ENCODE measurements at places on chromosomes 4 and X.
A peak's percentile ranks its signal among the peaks of the same experiment; 100 is the strongest.

DNA sequence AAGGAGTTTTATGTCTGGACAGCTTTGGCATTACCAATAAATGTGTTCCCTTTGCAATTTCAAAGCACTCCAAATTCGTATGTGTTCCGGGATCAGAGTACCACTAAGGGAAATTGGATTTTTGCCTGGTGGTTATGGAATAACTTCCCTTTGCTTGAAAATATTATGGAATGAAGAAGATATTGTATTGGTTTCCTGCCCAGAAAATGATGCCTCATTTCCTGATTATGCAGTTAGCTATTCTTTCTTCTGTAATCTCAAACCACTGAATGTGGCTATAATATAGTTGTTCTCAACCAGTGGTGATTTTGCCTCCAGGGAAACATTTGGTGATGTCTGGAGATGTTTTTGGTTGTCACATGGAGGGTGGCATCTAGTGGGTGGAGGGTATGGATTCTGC is 142.9 kb downstream of the PCDH7 start:
- DNase-seq: no peak

- peak; percentile 79 for DNase-seq
Measured at GRCh38 chr4:118557298-118557851, 127.8 kb upstream of the METTL14 start.

GRCh38 chr4:2059046-2059725 is at the start of gene NAT8L:
Gene NAT8L (plus strand): TSS chr4:2059327. CDS start chr4:2059512, 185 bp downstream.
- DNase-seq: peak; percentile 67

GRCh38 chr4:47143261-47143660 is 111.9 kb downstream of the GABRB1 start:
- DNase-seq: no peak

DNA sequence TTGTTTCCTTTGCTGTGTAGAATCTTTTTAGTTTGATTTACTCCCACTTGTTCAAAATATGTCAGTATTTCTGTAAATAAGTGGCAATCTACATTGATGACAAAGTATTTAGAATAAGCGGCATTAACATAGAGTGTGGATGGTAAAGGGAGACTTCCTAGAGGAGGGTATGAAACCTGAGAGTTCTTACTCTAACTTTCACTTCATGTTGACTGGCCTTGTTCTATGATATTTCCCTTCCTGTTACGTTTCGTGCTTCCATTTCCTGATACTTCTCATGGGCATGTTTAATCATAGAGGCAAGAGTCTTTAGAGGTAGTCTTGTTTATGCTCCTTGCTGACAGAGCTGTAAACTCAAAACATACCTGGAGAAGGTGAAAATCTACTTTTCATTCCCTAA is 408.9 kb downstream of the GLUD2 start:
- DNase-seq: no peak

DNA sequence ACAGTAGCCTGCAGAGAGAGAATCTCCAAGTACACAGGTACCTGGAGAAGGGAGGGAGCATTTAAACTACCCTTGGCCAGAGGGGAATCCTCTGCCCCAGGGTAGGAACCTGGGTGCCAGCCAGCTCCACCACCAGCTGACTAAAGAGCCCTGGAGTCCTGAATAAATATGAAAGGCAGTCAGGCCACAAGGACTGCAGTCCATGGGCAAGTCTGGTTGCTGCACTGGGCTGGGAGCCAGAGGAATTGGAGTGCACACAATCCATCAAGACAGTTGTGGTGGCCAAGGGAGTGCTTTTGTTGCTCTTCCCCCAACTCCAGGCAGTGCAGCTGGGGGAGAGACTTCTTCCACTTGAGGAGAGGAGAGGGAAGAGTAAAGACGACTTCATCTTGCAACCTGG is 172.5 kb downstream of the HNRNPD start:
- DNase-seq: peak; percentile 44

GRCh38 chr4:23728971-23729370 is 160.9 kb downstream of the PPARGC1A start:
- DNase-seq: no peak

DNA sequence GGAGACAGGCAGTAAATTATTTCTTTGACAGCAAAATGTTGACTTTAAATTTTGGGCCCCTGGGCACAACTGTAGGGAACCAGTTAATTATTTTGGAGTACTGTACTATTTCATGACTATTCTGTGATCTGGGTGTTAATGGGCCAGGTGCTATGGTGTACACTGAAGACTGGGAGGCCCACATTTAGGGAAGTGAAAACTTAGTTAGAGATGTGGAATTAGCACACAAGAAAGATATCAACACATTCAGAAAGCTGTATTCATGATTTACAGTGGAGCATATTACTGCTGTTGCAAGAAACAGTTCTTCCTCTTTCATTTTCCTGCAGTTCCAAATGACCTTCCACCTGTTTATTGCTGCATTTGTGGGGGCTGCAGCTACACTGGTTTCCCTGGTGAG is 12.4 kb downstream of the PLP1 start:
- DNase-seq: no peak

DNA sequence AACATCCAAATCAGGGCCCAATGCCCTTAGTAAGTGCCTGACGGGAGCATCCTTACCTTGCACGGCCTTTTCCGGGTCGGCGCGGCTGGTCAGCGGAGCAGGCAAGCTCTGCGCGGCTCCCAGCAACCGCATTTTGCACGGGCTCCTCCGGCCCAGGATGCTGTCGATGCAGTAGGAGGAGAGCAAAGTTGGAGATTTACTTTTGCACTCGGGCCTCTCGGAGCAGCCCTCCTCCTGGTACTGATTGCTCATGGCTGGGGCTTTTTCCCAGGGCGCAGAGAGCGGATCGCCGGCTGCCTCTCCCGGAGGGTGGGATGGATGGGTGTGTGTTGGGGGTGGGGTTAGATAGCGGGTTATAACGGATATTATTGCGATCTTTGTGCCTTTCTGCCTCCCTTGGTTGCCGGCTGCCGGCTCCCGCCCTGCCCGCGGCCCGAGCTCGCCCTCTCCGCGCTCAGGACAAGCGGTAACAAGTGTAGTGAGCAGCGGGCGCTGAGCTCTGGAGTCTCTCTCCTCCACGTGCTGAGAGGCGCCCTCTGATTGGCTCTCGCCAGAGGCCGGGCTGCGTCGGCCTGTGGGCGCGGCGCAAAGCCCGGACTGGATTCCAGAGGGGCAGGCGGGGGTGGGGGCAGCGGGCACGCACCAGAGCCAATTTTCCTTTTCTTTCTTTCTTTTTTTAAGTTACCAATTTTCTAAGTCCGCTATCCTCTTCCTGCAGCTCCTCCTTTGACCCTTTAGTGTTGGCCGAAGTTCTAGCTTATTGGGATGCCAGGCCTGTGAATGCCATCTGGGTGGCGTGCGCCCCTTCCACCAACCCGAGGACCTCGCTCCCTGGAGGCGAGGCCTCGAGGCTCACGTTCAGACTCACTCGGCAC is at the start of gene ARX:
Gene ARX (minus strand): TSS at position 480 of the 875 bp plus-strand sequence. CDS start 228 bp downstream, at position 252.
- peak; percentile 46 for DNase-seq

GRCh38 chrX:101062176-101062575 is 10.3 kb upstream of the TRMT2B start:
- DNase-seq: no peak

- DNase-seq: no peak
Measured at GRCh38 chrX:154413142-154413541, 1.8 kb downstream of the TAFAZZIN start.

- no peak for DNase-seq
Measured at GRCh38 chr4:113828702-113829101, 67.2 kb upstream of the CAMK2D start.

DNA sequence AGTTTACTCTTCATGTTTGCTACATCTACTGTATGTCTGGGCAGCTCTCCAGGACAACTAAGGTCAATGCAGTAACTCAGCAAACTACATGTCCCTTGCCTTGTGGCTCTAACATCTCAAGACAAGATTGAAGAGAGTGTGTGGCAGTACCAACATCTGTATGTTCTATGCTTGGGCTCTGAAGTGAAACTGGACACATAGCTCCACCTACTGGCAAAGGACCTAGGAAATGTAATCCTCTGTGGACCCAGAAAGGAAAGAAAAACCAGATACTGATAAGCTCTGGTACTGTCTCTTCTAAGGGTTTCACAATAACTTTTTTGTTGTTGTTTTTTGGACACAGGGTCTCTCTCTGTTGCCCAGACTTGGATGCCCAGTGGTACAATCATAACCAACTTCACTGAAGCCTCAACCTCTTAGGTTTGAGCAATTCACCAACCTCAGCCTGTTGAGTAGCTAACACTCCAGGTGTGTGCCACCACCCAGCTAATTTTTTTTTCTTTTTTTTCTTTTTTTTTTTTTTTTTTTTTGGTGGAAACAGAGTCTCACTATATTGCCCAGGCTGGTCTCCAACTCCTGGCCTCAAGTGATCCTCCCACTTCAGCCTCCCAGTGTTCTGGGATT is 64.1 kb downstream of the QDPR start:
- DNase-seq: peak; percentile 12

GRCh38 chr4:3765271-3766035 is 732 bp upstream of the ADRA2C start:
- DNase-seq: peak; percentile 37

DNA sequence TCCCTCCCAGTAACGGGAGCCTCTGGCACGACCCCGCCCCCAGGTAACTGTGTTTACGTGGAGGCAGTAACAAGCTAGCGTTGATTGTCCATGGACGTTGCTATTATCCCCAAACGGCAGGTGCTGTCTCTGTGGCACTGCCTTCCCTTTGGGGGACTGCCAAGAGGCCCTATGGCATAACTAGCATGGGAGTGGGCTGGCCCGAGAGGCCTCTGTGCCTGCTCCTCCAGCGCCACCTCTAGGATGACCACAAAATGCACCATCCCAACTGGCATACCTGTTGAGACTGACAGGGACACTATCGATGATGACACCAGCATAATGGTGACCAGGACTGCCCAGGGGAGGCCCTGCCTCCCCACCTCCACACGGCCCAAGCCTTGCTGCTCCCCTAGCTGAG is 1.5 kb downstream of the SRPK3 start:
- peak; percentile 96 for DNase-seq

DNA sequence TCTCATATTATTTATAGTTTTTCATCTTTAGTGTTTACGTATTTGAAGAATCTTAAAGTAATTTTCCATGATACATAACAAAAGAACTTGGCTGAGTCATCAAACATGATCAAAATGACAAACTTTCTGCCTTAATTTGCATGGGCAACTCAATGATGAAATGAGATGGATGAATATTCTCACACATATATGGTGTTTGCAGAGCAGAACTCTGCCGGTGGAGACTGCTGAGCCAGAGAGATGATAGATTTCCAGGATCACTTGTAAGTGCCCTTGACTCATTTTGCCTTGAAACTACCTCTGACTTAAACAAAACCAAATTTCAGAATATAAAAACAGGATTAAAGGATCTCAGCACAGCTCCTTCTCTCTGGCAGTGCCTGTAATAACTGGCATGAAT is 38.2 kb downstream of the TRPC3 start:
- DNase-seq: no peak

DNA sequence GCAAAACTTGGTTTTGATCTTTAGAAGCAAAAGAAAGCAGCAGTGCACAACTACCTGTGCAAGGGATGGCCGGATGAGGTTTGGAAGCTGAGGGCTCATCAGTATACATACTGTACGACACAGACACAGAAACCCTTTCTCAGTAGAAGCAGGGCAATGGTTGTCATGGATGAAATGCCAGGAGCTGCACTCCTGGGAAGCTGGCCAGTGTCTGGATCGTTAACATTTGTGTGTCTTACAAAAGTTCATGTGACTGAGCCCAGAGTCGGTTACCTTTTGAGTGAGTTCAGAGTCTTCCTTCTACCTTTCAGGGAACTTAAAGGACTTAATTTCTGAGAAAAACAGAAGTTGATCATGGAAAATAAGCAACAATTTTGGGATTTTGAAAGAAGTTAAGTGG is 230.3 kb downstream of the APBB2 start:
- no peak for DNase-seq

DNA sequence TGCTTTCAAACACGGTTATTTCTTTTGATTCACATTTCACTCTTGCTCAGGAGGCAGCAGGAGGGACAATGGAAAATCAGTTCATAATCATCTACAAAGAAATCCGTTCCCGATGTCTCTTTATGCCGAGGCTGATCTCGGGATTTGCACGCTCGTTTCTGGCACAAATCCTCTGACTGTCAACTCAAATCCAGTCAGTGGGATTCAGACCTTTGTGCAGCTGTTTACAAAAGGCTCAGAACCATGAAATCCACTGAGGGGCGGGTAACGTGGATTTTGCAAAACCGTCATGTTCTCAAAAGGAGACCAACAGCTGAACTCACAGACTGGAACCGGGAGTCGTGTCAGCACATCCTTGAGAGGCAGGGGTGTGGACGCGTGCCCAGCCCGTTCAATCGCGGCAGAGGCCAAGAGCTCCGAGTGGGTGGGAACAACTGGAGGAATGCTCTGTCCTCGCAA is 46.4 kb downstream of the ACOX3 start:
- DNase-seq: peak; percentile 74

- peak; percentile 1 for DNase-seq
Measured at GRCh38 chrX:13048280-13048679, 3.9 kb upstream of the FAM9C start.

DNA sequence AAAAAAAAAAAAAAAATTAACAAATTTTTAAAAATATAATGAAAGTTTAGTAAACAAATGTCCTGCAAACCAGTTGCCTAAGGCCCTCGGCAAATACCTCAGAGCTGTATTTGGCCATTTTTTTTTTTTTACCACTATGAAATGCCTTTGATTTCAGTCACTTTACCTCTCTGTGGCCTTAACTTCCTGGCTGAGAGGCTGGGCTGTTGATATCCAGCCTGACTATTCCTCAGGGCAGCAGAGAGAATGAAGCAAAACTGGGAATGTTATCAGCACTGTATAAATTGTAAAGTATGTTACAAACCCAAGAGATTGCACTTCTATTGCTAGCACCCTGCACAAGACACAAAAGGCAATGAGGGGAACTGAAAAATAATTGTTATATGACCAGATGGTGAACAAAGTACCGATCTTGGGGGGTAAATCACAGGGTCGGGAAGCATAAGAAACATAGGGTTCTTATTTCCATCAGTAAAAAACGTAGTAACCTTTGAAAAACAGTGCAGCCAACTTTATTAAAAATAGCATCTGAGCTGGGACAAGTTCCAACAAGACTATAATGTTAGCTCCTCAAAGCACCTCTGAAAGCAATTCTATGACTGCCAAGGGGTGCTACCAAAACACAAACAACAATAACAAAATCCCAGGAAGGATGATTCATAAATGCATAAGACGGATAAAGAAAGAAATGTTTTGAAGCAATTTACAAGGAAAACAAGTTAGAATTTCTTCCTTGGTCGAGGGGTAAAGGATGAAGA is 18.1 kb downstream of the USP46 start:
- no peak for DNase-seq

GRCh38 chr4:41683326-41683725 is 65.2 kb downstream of the PHOX2B start:
- no peak for DNase-seq

- DNase-seq: no peak
Measured at GRCh38 chr4:34250562-34250961, 1993.8 kb downstream of the ARAP2 start.

- DNase-seq: no peak
Measured at GRCh38 chr4:186936496-186937375, 213.1 kb upstream of the FAT1 start.

- no peak for DNase-seq
Measured at GRCh38 chr4:177099211-177099610, 210.5 kb upstream of the NEIL3 start.

- no peak for DNase-seq
Measured at GRCh38 chr4:7170012-7170411, 22.3 kb upstream of the SORCS2 start.

- no peak for DNase-seq
Measured at GRCh38 chr4:98568941-98569663, 89.3 kb downstream of the TSPAN5 start.
